ENCODE measurements at places on chromosomes 3 and 15. TPM values are rescaled to one million over a fixed set of nuclear protein-coding genes. Genes with fewer than 3 reads are reported as not detected.
A peak's percentile ranks its signal among the peaks of the same experiment; 100 is the strongest.

- peak; percentile 73 for DNase-seq
Measured at GRCh38 chr3:192917028-192917403, 640 bp downstream of the MB21D2 start.

DNA sequence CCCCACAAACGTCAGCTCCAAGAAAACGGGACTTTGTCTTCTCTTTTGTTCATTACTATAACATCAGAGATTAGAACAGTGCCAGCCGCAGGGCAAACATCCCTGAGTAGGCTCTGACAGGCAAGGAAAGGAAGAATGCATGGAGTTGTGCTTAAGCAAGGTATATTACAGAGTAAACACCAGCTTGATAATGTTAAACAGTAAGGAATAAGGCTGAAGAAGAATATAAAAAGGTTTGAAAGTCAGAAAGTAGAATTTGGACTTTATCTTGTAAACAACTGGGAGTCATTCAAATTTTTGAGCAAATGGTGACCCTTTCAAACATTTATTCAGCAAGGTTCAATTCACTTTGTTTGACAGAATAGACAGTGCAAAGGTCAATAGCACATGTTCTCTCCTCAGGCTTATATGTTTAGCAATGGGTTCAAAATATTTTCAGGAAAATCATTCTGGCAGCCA lies 11.0 kb downstream of the GABPB1 start:
- DNase-seq: peak; percentile 65

- no peak for DNase-seq
Measured at GRCh38 chr3:136919799-136920580, 37.8 kb upstream of the IL20RB start.

DNA sequence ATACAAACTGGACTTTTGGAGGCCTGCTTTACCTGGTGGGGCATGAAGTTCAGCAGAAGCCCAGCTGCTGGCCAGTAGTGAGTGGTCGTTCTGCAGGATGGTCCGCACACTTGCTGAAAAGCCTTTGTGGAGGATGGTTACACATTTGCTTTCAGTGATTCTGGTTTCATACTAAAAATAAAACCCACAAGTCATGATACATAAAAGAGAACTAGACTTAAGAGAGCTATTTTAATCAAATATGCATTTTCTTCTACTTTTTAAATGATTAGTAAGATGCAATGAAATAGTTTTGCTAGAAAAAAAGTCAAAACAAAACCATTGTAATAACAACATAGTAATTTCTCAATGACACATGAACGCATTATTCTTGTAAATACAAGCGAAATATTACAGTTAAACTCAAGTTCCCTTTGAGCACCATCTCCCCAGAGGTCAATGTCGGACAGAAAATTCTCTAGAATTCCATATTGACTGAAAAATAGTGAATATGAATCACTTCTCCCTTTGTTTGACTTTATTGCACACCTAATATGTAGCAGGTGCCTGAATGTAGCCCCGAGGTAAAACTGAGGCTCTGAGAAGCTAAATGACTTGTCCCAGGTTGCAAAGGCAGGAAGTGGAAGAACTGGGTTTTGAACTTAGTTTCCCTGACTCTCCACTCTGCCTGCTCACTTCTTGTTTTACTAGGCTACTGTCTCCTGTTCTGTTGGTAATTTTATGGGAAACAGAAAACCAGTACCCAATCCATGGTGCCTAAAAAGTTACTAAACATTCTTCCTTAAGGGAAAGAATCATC lies 8.3 kb downstream of the IL5RA start:
- DNase-seq: no peak

DNA sequence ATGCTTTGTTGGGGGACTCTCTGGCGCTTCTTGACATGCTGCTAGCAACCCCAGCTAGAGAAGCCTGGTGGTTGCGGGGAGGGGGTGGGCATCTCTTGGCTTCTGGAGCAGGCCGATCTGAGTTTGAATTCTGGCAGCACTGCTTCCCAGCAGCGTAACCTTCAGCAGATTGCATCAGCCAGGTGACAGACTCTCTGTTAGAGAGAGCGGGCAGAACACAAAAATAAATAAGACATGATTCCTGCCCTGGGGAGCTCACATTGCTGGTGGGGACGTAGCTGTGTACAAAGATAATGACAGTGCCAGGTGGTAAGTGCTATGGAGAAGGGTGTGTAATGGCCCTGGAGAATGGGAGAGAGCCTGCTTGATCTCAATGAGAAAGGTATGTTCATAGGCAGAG lies 87.4 kb downstream of the THSD4 start:
- no peak for DNase-seq

Gene CMSS1
- total RNA-seq: 10.7 TPM

Gene SLC28A1
- not detected for total RNA-seq

Gene CPEB1
- 0.40 TPM for total RNA-seq
